ENCODE measurements at places on chromosomes 2 and 18.

GRCh38 chr18:35971661-35972196, 750 bp upstream of the RMP24 start:
- DNase-seq = no peak

DNA sequence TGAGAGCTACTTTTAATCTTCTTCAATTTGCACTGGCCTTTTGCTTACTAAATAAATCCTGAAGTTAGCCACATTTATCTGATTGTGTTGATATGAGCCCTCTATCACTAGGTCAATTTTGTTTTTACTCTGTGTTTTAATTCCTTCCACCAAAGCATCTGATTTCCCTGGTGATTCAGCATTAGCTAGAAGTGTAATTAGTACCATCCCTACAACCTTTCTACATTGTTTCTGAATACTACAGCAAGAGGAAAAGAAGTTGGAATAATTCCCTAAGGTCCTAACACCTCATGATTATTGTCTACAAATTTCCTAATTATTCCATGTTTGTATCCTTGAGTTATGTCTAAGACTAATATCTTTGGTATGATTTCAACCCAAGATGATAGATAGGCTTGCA, 1093.6 kb downstream of the SUCLG1 start:
- DNase-seq = no peak

GRCh38 chr2:50133766-50134165, 898.2 kb downstream of the NRXN1 start:
- DNase-seq = no peak

GRCh38 chr2:219772697-219773096, 145.3 kb downstream of the SLC4A3 start:
- DNase-seq = no peak

- DNase-seq = no peak
These were observed 70.4 kb upstream of the ARHGAP15 start for GRCh38 chr2:143058851-143059250.

DNA sequence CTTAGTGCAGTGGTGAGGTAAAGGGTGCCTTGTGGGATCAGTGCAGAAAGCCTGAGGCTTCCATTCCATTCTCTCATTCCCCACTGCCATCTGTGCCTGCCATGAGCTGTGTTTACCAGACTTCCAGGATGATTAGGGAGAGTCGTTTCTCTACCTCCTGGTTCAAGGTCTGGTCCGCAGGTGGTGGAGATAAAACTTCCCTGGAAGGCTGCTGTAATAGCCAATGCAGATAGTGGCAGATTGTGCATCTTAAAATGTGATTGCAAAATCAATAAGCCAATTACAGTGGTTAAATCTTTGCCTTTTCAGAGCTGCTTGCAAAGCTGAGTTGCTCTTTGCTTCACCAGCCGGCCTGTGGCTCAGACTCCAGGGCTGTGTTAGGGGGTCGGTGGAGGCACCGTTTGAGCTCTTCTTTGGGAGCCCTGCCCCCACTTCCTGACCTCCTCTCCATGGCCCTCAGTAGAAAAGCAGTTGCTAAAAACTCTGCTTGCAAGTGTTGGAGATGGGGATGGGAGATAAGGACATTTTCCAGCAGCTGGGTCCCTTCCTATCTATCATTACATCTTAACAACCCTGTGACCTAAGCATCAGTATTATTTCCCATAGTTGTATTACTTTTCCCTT, 95.2 kb upstream of the HS6ST1 start:
- no peak for DNase-seq

- DNase-seq = no peak
These were observed 82.7 kb downstream of the SCG2 start for GRCh38 chr2:223519471-223519870.

DNA sequence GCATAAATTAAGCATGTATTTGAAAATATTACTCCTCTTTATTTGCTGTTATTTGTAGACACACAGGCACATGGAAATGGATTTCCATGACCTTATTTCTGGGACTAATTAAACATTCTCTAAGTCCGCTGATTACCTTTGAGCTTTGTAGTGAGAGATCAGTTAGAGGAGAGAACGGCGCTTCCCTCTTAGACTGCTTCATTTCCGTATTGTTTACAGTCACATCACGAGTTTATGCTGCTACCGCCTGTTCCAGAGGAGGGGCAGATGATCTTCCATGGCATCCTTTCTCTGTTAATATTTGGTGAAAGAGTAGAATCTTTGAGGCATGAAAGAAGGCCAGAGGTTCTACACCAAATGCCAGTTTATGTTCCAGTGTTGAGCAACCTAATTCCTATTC, 404.4 kb downstream of the TRIB2 start:
- no peak for DNase-seq

GRCh38 chr2:26223018-26223417, 21.4 kb downstream of the HADHA start:
- no peak for DNase-seq

- peak; percentile 46 for DNase-seq
These were observed 63.4 kb downstream of the MREG start for GRCh38 chr2:215949991-215950404.

DNA sequence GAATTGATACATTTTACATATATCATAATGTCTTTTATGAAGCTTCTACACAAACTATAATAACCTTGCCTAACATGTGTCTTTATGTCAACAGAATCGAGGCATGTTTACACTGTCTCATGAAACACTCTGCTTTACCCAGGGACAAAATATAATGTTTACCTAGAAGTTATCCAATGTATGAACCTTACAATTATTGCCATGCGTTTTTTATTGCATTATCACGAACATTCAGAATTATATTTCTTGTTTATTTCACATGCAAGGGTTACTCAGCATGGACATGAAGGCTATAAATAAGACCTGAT, 19.8 kb downstream of the LONRF2 start:
- DNase-seq = no peak

DNA sequence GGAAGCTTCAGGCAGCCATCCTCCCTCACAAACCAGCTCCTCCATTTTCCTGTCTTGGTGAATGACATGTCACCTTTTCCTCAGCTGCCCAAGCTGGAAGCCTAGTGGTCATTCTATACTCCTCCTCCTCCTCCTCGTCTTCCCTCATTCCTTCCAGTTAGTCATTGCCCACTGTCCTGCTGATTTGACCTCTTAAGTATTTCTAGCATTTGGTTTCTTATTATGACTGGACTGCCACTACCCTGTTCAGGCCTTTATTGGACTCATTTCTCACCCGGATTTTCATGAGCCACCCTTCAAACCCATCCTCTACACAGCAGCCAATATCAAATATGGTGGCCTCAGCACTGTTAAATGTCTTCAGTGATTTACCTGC, 21.9 kb upstream of the MGAT5 start:
- no peak for DNase-seq

GRCh38 chr2:54975598-54976492, 74.4 kb downstream of the RTN4 start:
- DNase-seq = no peak

DNA sequence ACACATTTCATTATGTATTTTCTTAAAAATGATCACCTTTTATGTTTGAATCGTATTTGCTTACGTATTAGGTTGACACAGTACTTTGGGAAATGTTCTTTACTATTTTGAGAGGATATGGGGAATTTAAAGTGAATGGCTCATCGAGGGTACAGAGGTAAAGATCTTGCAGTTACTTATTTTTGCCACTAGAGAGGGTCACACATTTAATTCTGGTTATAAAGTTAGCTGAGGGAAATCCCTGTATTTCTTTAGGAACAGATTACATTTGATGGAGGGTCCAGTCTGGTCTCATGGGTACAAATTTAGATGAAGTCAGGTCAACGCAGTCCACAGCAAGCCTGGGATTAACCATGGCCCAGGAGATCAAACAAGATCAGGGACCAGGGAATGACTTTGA, 24.5 kb downstream of the DYNC2LI1 start:
- DNase-seq = no peak

DNA sequence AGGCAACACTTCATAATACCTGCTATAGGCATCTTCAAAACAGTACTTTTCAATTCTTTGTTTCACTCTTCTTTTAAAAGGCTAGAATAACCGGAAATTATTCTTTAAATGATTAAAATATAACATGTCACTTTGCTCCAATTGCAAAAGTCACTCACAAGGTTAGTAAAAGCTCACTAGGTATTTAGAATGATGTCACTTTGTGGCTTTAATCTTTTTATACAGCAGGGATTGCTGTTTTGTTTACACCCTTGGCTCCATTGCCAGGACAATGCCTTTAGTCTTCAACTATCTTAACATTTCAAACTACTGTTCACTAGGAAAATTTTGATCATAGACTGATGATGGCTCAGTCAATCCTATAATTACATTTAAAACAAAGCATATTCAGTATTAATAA, 157.1 kb downstream of the BAZ2B start:
- no peak for DNase-seq

- no peak for DNase-seq
These were observed 279.9 kb upstream of the CELF4 start for GRCh38 chr18:37845498-37845897.

GRCh38 chr18:46632401-46633071, 24.5 kb downstream of the LOXHD1 start:
- DNase-seq = no peak

- DNase-seq = no peak
These were observed 606 bp downstream of the AGBL5 start for GRCh38 chr2:27051902-27052645.

DNA sequence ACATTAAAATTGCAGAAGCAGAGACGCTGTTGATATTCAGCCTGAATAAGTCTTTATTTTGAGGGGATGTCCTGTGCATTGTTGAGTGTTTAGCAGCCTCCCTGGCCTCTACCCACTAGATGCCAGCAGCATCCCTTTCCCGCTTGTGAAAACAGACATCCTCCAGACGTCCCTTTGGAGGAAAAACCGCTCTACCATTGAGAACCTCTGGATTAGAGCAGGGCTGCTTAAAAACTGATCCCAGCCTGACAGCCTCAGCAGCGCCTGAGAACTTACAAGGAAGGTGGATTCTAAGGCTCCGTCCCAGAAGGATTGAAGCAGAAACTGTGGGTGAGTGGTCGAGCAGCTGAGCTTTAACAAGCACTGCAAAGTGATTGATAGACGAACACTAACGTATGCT, 349.7 kb downstream of the CYRIA start:
- no peak for DNase-seq

DNA sequence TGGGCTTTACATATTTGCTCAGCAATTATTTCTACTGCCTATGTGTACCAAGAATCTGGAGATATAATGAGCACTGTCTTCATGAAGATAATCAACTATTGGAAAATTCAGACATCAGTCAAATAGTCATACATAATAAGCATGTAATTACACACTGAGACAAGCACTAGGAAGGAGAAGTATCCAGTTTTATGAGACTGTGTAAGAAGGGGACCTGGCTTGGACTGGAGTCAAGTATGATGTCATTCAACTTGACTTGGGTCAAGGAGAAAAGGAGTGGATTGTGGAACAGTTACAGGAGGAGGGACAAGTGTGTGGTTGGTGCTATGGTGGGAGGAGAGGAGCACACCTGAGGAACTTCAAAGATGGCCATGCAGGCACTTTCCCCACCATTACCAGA, 419.8 kb upstream of the TRIB2 start:
- DNase-seq = no peak

Data from CD4-positive, alpha-beta T cell treated with Interleukin-12 subunit alpha and Interleukin-12 subunit beta, for 1 hour (primary cell).